ENCODE measurements at places on chromosomes 3 and 15.

DNA sequence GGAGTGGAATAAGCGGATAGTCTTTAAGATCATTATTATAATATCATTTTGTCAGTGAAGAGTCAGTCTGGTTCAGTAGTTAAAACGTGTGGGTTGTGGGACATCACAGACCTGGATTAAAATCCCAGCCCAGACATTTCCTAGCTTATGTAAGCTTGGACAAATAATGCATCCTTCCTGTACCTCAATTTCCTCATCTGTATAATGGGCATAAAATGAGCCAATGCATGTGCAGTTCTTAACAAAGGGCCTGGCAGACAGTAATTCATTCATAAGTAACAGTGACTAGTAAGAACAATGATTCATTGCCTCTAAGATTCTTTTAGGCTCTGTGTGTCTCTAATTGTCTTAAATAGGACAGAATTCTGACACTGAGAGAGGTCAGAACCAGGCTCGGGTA lies 76.1 kb downstream of the SCN10A start:
- DNase-seq, result no peak

- no peak for DNase-seq
These were observed 48.7 kb downstream of the NUP210 start for GRCh38 chr3:13371100-13372075.

- DNase-seq, result no peak
These were observed 23.3 kb downstream of the RNU5B-1 start for GRCh38 chr15:65327651-65328393.

- DNase-seq, result no peak
These were observed 58.7 kb downstream of the CHSY1 start for GRCh38 chr15:101193120-101193644.
